NB4 (cell line): ENCODE measurements at places on chromosomes 16 and 17.

- DNase-seq, result no peak
These were observed 9.9 kb upstream of the GUCY2D start for GRCh38 chr17:7992516-7992915.

GRCh38 chr16:30473231-30474073 is 910 bp downstream of the ITGAL start:
- peak; percentile 71 for DNase-seq

GRCh38 chr17:30921544-30922196 is at the start of gene ADAP2:
Gene ADAP2 (plus strand): TSS chr17:30921945. CDS start chr17:30922015, 70 bp downstream.
- DNase-seq, result peak; percentile 50

DNA sequence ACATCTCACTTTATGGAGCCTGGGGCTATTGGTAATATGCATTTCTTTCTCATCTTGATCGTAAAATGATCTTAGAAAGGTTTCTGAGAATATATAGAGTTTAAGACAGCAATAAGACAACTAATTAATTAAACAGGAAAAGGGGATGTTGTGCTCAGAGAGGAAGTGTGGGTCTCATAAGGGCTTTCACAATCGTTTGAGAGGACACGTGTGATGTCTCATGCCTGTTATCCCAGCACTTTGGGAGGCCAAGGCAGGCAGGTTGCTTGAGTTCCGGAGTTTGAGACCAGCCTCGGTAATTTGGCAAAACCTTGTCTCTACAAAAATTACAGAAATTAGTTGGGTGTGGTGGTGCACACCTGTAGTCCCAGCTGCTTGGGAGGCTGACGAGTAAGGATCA is 295.6 kb downstream of the WWOX start:
- peak; percentile 75 for DNase-seq

- DNase-seq, result peak; percentile 24
These were observed 8.2 kb downstream of the PRKCA start for GRCh38 chr17:66310528-66311148.

GRCh38 chr16:49502136-49502881 is 128.7 kb downstream of the C16orf78 start:
- DNase-seq, result peak; percentile 68

DNA sequence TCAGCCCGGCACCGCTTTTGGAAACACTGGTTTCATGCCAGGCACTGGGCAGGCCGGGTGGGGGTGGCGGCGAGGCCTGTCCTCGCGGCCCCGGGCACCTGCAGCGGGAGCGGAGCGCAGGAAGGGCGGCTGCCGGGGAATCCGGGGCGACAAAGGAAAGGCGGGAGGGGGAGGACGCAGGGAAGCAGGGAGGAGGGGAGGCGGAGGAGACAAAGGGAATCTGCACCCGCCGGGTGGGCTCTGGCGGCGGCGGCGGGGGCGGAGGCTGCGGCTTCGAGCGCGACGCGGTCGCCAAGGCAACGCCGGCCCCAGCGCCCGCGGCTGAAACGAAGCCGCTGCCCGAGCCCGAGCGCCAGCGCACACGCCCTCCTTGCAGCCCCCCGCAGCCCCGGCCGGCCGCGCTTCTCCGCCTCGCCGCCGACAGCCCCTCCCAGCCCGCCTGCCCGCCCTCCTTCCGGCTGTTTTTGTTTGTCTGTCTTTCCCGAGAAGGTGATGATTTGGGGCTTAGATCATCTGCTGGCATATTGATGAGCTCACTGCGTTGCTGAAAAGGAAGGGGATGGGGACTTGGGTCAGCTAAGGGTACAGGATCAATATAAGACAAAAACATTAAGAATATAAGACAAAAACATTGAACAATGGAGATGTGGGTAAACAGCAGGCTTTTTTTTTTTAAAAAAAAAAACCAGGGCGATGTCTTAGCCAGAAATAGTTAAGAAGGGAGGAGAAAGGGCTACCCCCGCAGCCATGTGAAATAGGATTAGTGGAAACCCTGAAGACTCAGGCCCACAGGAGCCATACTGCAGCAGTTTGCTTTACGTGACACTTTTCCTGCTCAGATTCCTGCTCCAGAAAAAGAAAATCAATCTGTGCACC is 32.7 kb downstream of the CDK5R1 start:
- DNase-seq, result peak; percentile 71

DNA sequence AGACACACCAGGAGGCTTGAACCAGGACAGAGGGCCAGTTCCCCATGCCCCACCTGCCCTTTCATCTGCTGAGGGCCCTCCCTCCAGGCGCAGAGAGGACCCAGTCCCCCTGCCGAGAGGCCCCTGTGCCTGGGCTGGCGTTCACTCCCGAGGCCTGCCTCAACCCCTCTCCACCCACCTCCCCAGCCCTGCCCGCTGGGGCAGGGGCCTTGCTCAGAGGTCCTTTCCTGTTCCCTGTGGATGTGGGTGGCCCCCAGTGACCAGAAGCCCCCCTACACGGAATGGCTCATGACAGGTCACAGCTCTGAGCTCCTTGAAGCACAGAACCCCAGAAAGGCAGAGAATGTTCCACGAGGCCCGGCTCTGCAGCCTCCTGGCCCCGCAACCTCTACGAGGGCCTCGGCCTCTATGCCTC is 6.7 kb downstream of the TMC6 start:
- DNase-seq, result no peak

- DNase-seq, result peak; percentile 66
These were observed 1.4 kb downstream of the YPEL2 start for GRCh38 chr17:59332749-59333377.

DNA sequence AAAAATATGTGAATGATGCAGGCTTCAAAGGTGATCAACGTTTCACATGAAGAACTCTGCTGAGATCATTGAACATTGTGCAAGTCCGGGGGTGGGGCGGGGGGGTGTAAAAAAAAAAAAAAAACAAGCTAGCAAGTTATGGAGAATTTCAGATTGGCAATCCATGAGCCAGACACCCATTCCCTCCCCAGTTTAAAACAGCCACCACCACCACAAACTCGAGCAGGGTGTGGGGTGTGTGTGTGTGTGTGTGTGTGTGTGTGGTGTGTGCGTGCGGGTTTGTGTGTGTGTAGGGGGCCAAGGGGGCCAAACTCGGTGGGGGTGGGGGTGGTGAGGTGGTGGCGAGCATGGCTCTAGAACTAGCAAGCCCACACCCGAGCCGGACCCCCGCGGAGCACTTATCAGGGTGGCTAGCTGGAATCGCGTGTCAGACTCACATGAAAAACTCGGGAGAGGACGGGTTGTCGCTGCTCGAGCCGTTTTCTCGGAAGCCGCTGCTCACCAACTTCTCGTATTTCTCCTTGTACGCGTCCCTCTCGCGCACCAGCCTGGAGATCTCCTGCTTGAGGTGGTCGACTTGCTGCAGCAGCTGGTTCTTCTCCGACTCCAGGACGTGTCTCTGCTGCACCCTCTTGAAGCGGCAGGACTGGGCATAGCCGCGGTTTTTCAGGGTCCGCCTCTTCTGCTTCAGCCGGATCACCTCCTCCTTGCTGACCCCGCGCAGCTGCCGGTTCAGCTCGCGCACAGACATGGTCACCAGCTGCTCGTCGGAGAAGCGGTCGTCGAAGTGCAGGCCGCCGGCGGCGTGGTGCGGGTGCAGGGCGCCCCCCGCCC is 2.0 kb downstream of the MAF start:
- DNase-seq, result peak; percentile 28

- DNase-seq, result peak; percentile 79
These were observed 2.1 kb upstream of the ZSCAN10 start for GRCh38 chr16:3101018-3101840.

DNA sequence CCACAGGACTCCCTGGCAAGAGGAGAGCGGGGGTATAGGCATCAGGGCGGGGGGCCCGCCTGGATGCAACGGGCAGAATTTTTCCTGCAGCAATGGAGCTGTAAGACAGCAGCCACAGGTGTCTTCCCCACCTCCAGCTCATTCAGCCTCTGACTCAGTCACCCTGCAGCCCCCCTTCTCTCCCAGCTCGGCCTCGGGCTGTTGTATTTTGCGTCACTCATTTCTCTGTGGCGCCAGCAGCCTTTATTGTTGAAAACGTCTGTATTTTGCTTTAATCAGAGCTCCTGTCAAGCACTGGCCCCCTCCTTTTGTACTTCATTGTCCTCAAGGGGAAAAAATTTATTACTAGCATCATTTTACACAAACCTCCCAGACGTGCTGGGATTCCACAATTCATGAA is 117.7 kb downstream of the WSCD1 start:
- no peak for DNase-seq

- DNase-seq, result no peak
These were observed 1.9 kb downstream of the DUS1L start for GRCh38 chr17:82063424-82064415.

GRCh38 chr16:21950782-21951521 is 2.2 kb upstream of the UQCRC2 start:
- DNase-seq, result peak; percentile 55

GRCh38 chr17:73643001-73643851 is 1.0 kb downstream of the SDK2 start:
- DNase-seq, result peak; percentile 14
